ENCODE measurements at places on chromosomes 7 and 10.

DNA sequence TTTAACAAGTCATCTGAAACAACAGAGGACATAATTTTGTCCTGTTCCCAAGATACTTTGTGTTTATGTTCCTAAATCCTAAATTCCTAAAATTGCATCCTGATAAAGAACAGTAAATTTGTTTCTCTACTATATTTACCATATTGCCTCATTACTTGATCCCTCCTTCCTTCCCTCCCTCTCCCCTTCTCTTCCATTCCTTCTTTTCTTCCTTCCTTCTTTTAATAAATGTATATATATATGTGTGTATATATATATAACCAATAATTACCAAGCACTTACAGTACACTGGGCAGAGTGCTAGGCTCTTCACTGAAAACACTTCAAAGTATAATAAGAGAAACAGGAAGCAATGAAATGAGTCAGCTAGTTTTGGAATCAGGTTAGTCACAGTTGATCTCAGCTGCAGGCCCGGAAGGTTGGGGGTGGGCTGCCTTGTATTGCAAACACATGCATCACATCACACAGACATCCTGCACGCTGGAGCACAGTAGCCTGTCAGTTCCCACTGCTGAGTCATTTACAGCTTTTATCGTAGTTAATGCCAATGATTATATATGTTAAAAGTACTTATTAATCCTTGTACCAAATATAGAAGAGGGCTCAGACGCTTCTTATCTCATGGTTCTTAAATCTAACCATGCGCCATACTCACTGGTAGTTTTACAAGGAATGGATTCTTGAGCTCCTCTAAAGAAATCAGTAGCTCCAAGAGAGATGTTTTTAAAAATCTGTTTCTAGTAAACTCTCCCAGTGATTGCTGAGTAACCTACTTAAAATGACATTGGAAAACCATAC, 551.7 kb downstream of the GRM8 start:
- peak; percentile 63 for DNase-seq

GRCh38 chr7:132377015-132377414, 199.3 kb downstream of the PLXNA4 start:
- no peak for DNase-seq

DNA sequence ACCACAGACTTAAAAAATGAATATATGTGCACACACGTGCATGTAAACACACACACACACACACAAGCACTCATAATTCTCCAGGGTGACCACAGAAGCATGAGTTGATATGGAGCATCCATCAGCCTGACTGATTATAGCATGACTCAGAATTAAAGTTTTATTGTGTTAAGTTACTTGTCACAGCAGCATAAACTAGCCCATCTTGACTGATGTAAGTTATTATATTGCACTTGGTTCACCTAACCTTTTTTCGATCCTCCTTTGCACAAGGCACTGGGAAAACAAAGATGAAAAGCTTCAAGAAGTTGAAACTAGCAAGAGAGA, 18.8 kb upstream of the SLC35G1 start:
- DNase-seq: no peak

DNA sequence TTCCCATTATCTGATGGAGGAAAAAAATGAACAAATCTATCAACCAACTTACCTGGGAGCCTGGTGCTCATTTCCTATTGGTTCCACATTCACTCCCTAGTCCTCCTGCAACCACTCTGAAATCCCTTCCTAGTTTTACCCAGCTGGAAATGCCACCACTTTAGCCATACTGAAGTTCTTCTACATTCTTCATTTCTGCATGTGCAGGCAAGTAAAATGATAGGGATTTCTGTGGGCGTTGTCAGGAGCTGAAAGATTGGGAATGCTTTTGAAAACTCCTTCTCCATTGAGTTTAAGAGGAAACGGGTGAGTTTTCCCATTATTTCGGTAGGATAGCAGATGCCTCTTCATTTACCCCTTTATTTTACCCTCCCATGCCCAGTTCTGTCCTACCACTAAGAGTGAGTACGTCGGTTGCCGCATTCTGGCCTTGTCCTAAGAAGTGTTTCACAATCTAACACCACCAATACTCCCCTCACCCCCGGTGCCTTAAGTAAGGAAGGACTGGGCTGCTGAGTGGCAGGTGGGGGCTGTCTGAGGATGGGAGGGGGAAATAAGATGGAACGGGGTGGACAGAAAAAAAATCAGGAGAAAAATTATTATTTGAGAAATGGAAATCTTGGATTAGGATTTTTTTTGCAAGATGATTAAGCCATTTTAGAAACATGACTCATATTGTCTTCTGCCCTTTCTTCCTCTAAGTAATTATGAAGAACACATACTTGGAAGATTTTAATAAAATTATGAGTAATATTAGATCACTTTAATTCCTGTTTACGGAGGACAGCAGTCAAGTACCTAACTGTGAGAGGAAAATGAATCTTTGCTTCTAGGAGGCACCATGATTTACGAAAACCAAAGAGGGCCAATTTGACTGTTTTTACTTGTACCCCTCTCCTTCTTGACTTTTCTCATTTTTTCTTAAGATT, 13.2 kb upstream of the TAS2R60 start:
- no peak for DNase-seq

- DNase-seq: no peak
Observed at GRCh38 chr7:22565315-22565811, 65.4 kb upstream of the STEAP1B start.

- DNase-seq: no peak
Observed at GRCh38 chr7:2799253-2799652, 44.9 kb downstream of the GNA12 start.

- no peak for DNase-seq
Observed at GRCh38 chr7:23873306-23873705, 163.3 kb downstream of the STK31 start.

DNA sequence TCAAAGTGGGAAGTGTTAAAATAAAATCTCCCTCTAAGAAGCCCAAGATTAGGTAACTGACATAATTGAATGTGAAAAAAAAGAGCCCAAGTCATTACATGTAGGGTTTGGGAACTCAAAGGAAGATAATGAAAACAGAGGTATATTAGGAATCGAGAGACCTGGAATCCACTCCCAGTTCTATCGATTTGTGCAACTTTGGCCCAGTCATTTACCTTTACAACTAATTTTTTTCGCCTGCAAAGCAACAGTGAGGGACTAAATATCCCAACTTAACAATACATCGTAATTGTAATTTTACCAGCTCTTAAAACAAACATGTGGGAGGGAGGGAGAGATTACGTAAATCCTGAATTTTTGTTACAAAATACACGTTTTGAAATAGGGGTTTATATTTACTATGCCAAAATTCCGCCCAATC, 1.4 kb downstream of the MINDY3 start:
- DNase-seq: no peak

GRCh38 chr10:6776170-6776569, 196.1 kb upstream of the PRKCQ start:
- no peak for DNase-seq

DNA sequence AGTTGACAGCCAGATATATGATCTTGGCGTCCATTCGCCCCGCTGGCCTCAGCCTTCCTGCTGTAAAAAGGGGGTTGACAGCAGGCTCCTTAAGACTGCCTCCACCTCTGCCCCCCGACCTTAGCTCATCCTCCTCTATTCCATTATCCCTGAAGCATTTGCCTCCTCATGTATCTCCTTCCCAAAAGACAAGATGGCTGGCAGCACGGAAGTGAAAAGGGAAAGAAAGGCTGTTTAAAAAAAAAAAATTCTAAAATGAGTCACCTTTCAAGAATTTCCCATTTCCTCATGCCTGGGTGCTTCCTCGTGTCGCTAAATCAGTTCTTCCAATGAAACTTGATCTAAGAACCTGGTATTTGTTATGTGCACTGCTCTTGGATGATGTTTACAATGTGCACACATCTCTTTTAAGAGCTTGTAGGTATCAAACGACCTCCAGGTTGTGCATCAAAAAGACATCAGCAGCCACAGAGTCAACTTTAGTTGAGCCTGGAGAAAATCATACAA, 1.7 kb downstream of the SCRN1 start:
- no peak for DNase-seq

All from activated CD4-positive, alpha-beta T cell treated with anti-CD3 and anti-CD28 coated beads, Interleukin-2, amount 50 U/mL, for 48 hours (primary cell).